Vagina (tissue), 2 donors: ENCODE measurements at places on chromosomes 11 and 22.

DNA sequence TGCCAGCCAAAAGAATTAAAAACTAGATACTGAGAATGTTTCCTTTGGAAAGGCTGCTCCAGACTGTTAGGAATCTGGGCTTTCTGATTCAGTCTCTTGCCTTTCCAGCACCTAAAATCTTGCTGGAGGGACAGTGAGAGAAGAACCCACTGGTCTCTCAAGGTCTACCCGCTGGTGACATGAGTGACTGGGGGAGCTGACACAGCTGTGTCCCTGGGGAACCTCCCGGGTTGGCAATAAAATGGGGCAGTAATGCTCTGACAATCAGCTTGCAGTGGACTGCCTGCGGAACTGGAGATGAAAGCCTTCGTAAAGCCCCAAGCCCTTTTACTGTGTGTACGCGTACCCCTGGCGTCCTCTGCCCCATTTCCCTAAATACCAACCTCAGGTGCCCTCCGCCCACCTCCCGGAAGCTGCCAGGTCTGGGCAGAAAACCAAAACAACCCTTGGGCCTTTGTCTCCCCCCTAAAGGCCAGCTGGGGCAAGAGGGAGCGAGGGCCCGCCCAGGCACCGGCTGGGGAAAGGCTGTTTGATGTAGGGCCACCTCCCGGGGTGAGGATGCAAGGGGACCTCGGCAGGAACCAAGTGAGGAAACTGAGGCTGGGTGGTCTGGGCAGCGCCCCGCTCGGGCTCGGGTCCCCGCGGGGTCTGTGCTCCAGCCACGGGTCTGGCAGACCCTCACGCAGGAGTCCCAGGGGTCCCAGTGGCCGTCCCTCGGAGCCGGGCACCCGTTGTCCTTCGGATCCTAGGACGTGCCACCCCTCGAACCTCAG, 741 bp downstream of the CARS1 start:
- no peak for DNase-seq

DNA sequence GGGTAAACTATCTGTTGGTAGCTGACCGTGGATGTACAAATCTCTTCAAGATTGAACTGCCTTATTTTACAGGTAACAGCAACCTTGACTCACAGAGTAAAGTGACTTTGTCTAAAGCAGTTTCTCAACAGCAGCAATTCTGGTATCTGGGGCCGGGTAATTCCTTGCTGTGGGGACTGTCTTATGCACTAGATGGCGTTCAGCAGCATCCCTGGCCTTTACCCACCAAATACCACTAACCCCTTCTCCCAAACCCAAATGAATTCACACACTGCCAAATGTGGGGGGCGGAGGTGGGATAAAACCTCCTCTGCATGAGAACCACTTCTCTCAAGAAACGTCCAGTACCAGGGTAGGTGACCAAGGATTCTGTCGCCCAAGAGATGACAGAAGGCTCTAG, 1.7 kb upstream of the INCENP start:
- no peak for DNase-seq

DNA sequence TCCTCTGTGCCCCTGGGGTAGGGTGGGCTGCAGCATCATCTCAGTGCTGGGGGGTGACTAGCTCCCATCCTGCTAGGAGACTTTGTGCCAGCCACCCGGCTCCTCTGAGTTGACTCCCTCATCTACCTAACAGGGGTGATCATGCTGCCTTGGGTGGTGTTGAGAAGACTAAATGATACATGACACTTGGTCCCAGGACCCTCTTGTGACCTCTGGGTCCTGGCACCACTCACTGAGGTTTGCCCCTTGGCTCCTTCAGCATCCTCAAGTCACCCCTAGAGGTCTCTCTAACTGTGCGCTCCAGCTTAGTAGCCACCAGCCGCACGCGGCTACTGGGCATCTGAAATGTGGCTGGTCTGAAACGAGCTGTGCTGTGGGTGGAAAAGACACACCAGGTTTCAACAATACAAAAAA, 72.1 kb downstream of the LRRC32 start:
- peak; percentile 70 for DNase-seq

DNA sequence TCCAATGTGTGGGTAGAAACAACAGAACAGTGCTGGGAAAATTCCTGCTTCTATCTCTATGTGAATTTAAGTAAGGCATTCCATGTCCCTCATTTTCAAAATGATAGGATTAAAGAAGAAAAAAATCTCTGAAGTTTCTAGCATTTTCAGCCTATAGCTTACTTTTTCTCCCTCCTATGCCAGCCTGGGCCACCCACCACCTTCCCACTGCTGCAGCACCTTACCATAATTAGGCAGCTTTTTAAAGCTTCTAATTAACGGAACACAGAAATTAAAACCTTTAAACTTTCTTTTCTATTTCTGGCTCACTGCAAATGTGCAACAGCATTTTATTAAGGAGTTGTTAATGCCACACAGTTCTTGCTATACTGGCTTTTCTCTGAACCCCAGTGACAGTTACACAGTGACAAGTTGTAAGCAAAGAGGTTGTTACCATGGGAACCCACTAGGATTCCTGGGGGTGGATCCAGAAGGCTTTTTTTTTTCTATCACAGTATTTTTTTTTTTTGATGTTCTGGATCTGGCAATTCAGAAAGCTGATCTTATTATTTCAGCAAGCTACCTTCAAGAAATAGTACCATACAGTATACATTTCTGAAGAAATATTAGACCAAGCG, 20.2 kb downstream of the CELF1 start:
- DNase-seq = no peak

DNA sequence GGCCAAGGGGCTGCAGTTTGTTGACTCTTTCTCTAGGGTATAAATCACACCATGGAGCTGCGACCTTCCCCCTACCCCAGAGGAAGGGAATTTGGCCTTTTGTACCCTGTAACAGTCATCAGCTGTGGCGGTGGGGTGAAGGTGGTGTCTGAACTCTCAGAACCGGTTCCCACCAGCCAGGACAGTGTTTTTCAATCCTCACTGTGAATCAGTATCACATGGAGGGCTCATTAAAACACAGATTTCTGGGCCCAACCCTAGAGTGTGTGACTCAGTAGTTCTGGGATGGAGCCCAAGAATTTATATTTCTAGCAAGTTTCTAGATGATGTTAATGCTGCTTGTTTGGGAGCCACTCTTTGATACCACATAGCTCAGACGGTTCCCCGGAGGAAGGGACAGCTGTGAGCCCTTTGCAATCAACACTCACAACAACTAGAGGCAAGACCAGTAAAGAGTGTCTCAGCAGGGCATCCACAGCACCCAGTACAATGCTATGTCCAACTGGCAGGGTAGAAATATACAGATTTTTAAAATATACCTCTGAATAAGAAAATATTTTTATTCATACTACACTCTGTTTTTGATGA, 43.9 kb upstream of the FAT3 start:
- no peak for DNase-seq
